ENCODE measurements at places on chromosomes 3 and 15. TPM values are rescaled to one million over a fixed set of nuclear protein-coding genes. Genes with fewer than 3 reads are reported as not detected.

NTRK3 gene
- 0.04 TPM for total RNA-seq

KBTBD13 gene
- total RNA-seq, result not detected

C2CD4A gene
- not detected for total RNA-seq

GREM1 gene
- total RNA-seq, result not detected

CFAP44 gene
- 0.91 TPM for total RNA-seq

EIF4E3 gene
- total RNA-seq, result 0.97 TPM

RNU5B-1 gene
- total RNA-seq, result not detected

ZNF80 gene
- total RNA-seq, result not detected

DRD3 gene
- total RNA-seq, result not detected

SCAMP5 gene
- 3.6 TPM for total RNA-seq

AADACL2 gene
- total RNA-seq, result not detected

NEK10 gene
- 1.8 TPM for total RNA-seq

DNAH12 gene
- total RNA-seq, result not detected

CACNA1D gene
- 1.4 TPM for total RNA-seq

CPLX3 gene
- total RNA-seq, result not detected

ALAS1 gene
- 28.5 TPM for total RNA-seq

ARHGEF3 gene
- 3.8 TPM for total RNA-seq

MUC20 gene
- 0.17 TPM for total RNA-seq

ZPLD1 gene
- 0.06 TPM for total RNA-seq

HAUS2 gene
- 41.8 TPM for total RNA-seq

ITIH1 gene
- not detected for total RNA-seq

IQCF5 gene
- total RNA-seq, result not detected

LAMB2 gene
- 40.7 TPM for total RNA-seq

CCR2 gene
- total RNA-seq, result not detected
